ENCODE measurements at places on chromosomes 1 and 21. TPM values are rescaled to one million over a fixed set of nuclear protein-coding genes. Genes with fewer than 3 reads are reported as not detected.

AADACL4 gene
- not detected for total RNA-seq

NBPF10 gene
- 0.96 TPM for total RNA-seq

LRRC38 gene
- total RNA-seq, result 0.39 TPM

MAP1LC3C gene
- not detected for total RNA-seq

ZNF593OS gene
- not detected for total RNA-seq

FCRL6 gene
- total RNA-seq, result not detected

KCNJ10 gene
- not detected for total RNA-seq

PRDM16 gene
- 0.65 TPM for total RNA-seq

PSEN2 gene
- total RNA-seq, result 8.1 TPM

KIF26B gene
- 2.7 TPM for total RNA-seq

NR0B2 gene
- total RNA-seq, result not detected

BARHL2 gene
- not detected for total RNA-seq

SPATA17 gene
- total RNA-seq, result 1.0 TPM

IPO13 gene
- 13.3 TPM for total RNA-seq

HFM1 gene
- total RNA-seq, result 0.39 TPM

SPRR2A gene
- not detected for total RNA-seq

THEM5 gene
- total RNA-seq, result not detected

CD5L gene
- not detected for total RNA-seq

STIL gene
- 5.7 TPM for total RNA-seq

FMO1 gene
- total RNA-seq, result not detected

TARS2 gene
- total RNA-seq, result 16.7 TPM

LHX4 gene
- total RNA-seq, result not detected

CDC42 gene
- 319 TPM for total RNA-seq

TLCD4 gene
- 0.78 TPM for total RNA-seq

CCDC181 gene
- 2.2 TPM for total RNA-seq

LCE2A gene
- total RNA-seq, result not detected

OLFML3 gene
- total RNA-seq, result 97.4 TPM

CFAP141 gene
- total RNA-seq, result not detected

OLFML2B gene
- 14.5 TPM for total RNA-seq

RIMS3 gene
- total RNA-seq, result 0.16 TPM

LRRC71 gene
- not detected for total RNA-seq

NTMT2 gene
- total RNA-seq, result not detected

CROCC gene
- 11.8 TPM for total RNA-seq

SCMH1 gene
- total RNA-seq, result 23.1 TPM

FCER1G gene
- total RNA-seq, result 6.1 TPM

ADGRB2 gene
- 17.2 TPM for total RNA-seq

HAO2 gene
- total RNA-seq, result not detected

PM20D1 gene
- not detected for total RNA-seq

VANGL2 gene
- total RNA-seq, result 2.6 TPM

HMCN1 gene
- total RNA-seq, result 6.9 TPM

C1QC gene
- total RNA-seq, result not detected

TIE1 gene
- 2.8 TPM for total RNA-seq
